ENCODE measurements at places on chromosomes 7 and 10. TPM values are rescaled to one million over a fixed set of nuclear protein-coding genes. Genes with fewer than 3 reads are reported as not detected.

GRCh38 chr7:99368750-99369389 lies 5.7 kb upstream of the ARPC1B start:
- no peak for DNase-seq

DNA sequence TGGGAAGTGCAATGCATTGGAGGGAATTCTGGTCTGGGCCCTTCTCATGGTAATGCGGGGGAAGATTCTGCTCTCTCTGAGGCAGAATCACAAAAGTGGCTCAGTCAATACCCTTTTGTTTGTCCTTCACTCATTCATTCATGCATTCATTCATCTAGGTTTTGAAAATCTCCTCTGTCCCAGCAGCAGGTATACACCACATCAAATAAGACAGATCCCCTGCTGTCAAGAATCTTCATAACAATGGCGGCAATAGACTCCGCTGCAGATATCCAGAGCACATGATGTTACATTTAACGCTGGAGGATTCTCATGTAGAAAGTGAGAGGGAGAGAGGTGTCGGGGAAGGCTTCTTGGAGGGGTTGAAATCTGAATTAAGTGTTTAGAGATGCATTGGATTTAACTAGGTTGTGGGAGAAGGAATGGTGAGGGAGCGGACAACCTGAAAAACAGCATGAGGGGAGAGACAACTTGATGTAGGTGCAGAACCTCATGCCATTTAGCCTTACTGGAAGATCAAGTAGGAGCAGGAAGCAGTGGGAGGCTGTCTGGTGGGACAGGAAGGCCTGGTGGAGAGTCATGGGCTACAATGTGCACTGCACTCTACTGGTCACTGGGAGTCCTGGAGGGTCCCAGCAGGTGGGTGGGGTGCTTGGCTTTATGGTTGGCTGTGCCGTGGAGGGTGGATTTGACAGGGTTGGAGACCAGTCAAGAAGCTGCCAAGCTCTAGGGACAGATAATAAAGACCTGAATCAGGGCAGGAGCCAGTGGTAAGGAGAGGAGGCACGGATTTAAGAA lies 5.2 kb upstream of the FAM180A start:
- DNase-seq: no peak

DNA sequence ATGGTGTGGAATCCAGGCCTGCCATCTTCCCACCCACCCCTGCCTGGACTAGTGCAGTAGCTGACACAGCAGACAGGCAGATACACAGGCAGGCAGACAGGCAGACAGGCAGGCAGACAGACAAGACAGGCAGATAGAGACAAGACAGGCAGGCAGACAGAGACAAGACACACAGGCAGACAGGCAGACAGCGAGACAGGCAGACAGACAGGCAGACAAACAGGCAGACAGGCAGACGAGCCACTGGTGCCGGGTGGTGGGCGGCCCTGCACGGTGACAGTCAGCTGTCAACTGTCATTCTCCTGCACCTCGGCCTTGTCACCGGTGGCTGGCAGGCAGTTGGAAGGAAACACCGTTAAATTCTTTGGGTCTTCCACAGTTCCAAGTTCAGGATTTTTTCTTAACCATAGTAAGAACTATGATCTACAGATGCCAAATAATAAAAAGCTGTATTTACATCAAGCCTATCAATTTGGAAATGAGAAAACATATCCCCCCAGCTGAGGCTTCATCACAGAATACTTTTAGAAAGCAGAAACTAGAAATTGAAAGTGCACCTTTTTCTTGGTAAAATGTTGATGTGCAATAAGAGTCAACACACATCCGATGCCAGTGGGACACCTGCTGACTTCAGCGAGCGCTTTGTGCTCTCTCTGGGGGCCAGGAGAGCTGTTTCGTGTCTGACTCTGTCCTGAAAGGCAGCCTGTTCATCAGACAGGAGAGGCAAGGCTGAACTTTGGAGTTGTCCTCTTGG lies 250.4 kb downstream of the DNAJB6 start:
- no peak for DNase-seq

GRCh38 chr10:30736685-30737232 lies 107.2 kb upstream of the LYZL2 start:
- DNase-seq: no peak

DNA sequence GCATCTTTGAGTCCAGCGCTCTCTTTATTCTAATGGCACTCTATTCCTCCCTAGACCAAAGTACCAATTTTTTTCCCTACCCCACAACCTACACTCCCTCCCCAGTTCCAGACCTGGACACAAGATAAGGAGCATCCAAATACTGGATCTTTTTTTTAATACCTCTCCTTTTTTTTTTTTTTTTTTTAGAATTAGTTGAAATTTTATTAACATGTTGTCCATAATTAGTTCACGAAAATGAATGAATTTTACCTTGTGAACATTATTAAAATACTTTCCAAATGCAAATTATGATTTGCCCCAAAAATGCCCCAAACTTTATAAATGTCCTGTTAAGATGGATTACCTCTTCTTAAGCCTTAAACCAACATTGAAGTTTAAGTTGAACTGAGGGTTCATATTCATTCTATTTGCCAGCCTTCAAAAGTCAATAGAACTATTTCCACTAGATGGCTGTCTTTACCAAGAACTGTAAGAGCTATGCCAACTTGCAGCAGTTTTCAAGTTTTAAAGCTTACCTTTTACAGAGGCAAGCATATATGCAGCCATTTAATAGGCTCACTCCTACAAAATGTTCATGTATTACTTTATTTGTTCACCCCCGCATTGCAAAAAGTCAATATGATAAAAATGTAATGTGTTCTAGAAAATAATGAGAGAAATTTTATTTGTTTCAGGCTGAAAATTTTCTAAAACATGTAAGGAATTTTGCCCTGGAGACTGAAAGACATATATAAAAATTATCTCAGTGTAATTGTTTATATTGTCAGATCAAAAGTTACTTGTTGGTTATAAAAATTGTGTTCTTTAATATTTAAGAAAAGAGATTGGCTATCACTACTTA lies 39.7 kb upstream of the TNKS2 start:
- no peak for DNase-seq

DNA sequence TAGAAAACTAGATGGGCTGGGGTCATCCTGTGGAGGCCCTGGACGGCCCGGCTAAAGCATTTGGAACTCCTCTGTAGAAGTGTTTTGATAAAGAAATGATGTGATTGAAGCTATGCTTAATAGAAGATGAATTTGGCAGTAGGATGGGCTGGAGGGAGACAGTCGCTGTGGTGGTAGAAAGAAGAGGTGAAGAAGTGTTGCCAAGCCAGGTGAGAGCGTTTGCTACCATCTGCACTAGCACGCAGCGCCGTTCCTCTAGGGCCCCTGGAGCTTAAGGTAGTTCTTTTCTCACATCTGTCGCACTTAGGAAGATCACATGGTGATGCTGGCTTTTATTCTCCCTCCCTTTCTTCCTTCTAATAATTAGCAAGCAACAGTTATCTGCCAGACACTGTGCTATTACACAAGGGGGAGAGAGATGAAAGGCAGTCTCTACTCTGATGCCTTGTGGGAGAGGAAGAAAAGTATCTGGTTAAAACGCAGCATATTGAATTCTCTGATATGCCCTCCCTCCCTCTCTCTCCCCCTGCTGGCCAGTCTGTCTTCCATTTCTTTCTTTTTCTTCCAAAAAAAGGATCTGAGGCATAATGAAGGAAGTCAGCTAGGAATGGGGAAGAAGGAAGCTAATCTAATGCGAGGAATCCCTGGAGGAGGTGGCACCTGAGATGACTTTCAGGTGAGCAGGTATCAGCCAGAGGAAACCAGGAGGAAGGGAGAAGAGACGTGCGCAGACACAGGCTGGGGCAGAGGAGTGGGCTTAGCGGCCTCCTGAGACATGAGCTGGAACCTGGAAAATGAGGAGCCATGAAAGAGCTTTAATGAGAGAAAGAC lies 162.3 kb upstream of the KLF14 start:
- DNase-seq: no peak

OPN4 gene
- total RNA-seq: not detected
